ENCODE measurements at places on chromosomes 7 and 10. TPM values are rescaled to one million over a fixed set of nuclear protein-coding genes. Genes with fewer than 3 reads are reported as not detected.

Gene ITIH5
- 0.29 TPM for total RNA-seq

Gene TRIM73
- not detected for total RNA-seq

Gene PHYHIPL
- total RNA-seq: 0.06 TPM

Gene INMT
- total RNA-seq: 0.66 TPM

Gene ANKRD7
- total RNA-seq: 2.0 TPM

Gene CDNF
- not detected for total RNA-seq

Gene ATRNL1
- 4.9 TPM for total RNA-seq

All from H4 (cell line).